Mesothelial cell of epicardium (in vitro differentiated cells): ENCODE measurements at places on chromosomes 3 and 15. TPM values are rescaled to one million over a fixed set of nuclear protein-coding genes. Genes with fewer than 3 reads are reported as not detected.

DNA sequence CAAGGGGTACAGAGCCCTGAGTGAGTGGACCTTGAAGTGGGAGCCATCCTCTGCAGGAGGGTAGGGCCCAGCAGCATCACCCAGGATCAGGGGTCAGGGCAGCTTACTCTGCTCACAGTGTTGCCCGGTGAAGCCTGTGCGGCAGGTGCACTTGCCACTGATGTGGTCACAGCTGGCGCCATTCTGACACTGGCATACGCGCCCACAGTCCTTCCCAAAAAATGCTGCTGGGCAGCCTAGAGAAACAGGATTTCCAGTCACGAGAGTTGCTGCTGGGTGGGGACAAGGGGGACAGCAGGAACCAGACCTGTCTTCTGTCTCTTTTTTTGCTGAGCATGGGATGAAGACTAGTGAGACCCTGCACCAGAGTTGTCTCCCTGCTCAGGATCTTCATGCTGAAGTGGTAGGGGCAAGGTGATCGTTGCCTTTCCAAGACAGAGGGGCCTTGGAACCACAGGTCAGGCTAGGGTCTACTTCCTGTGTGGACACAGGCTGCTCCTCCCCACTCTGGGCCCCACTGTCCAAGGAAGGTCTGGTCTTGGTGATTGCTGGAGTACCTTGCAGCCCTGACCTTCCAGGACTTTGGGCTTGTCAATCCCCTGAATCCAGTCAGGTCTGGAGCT lies 46.9 kb downstream of the RAB11A start:
- peaks cover 7% of the 10 kb centered on the region for H3K4me1 ChIP-seq
- H3K36me3 ChIP-seq = peaks cover 1% of the 10 kb centered on the region
- H3K4me3 ChIP-seq = no peak overlapping the region
- DNase-seq = no peak

DNA sequence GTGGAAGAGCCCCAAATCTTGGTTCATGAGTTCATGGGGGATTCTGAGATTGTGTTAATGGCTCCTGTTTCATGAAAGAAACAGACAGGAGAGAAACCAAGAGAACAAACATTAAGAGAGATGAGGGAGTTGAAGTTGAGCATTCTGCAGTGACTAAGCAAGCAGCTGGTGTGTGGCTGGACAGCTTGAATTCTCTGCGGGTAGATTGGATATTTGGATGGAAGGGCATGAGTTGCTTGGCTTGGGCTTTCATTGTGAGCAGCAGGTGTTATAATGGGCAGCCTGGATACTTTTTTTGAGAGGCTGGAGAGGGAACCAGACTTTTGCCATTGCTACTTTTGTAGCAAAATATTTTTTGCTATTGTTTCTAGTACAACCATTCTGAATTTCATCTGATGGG lies 346.8 kb upstream of the SATB1 start:
- H3K4me3 ChIP-seq = no peak overlapping the region
- no peaks in the 10 kb centered on the region for H3K27me3 ChIP-seq
- DNase-seq = no peak
- H3K36me3 ChIP-seq = no peaks in the 10 kb centered on the region
- H3K4me1 ChIP-seq = no peaks in the 10 kb centered on the region
- H3K27ac ChIP-seq = no peak overlapping the region

The GPR149 gene
- not detected in 3 replicates for total RNA-seq

GRCh38 chr3:173138026-173138425 lies 3.0 kb downstream of the SPATA16 start:
- H3K36me3 ChIP-seq = no peaks in the 10 kb centered on the region
- no peak overlapping the region for H3K27ac ChIP-seq
- no peak for DNase-seq
- no peaks in the 10 kb centered on the region for H3K27me3 ChIP-seq

GRCh38 chr3:65844370-65844769 lies 194.3 kb downstream of the MAGI1 start:
- peaks cover 32% of the 10 kb centered on the region for H3K4me1 ChIP-seq
- H3K27ac ChIP-seq = no peak overlapping the region
- no peak for DNase-seq
- H3K27me3 ChIP-seq = no peaks in the 10 kb centered on the region
